ENCODE measurements at places on chromosomes 11 and 22.

DNA sequence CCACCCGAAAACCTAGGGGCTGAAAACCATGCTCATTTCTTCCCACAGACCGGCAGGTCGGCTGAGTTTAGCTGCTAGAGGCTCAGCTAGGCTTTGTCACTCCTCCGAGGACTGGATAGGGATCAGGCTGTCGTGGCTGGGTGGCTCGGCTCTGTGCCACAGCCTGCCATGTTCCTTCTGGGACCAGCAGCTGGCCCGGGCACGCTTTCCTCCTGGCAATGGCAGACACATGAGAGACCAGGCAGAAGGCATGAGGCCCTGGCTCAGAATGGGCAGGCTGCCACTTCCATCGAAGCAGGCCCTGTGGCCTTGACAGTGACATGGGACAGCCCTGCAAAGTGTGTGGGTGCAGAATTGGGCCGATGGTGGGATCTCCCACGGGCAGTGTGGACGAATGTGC, 20.9 kb downstream of the PARVG start:
- DNase-seq = no peak

DNA sequence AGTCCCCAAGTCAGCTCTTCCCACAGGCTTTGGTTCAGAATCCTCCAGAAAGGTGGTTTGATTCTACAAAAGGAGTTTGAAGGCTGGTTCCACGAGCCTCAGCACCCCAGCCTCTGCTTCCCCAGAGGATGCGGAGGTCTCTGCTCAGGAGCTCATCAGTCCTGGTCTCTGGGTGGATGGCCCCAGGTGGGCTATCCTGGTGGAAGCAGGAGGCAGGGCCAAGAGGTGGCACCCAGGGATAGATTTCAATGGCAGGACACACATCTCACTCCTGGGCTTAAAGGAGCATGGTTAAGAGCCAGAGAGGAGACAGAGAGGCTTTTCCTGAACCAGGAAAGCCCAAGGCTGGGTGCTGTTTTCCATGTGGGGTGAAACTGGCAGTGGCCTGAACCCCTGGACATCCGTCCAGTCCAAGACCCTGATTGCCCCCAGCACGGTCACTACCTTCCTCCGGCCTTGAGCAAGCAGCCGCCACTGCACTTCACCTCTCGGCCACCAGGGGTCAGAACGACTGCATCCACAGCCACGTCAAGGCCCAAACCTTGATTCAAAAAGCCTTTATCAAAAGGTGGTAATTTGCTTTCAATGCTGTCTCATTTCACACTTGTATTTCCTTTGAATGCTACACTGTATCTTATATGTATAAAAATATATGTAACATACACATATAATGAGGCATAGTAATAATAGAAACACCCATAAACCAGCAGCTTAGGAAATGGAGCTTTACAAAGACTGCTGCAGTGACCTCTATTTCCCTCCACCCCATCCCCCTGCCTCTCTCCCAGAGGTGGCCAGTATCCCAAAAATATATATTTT, 19.3 kb upstream of the FXYD2 start:
- DNase-seq = peak; percentile 39

- DNase-seq = no peak
Measured at GRCh38 chr11:67996622-67997474, 7.0 kb downstream of the UNC93B1 start.

DNA sequence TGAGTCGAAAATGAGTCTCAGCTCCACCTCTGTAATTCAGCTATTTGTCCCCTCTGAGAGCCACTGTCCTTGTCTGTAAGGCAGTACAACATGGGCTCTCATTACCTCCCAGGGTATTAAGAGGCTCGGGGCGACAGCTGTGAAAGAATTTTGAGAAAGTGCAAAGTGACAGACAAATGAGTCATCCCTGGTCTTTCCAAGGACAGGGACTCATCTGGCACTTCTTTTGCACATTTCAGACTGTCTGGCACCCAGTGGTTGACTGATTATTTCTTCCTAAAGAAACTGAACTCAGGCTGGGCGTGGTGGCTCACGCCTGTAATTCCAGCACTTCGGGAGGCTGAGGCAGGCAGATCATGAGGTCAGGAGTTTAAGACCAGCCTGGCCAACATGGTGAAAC, 62.1 kb upstream of the ARFGAP3 start:
- DNase-seq = peak; percentile 70

GRCh38 chr11:6862961-6863360, at the start of gene OR10A2:
Gene OR10A2 (plus strand): TSS chr11:6863057. CDS start chr11:6869755, 6,698 bp downstream.
- no peak for DNase-seq

- no peak for DNase-seq
Measured at GRCh38 chr11:67646535-67647336, 3.8 kb downstream of the ACY3 start.

DNA sequence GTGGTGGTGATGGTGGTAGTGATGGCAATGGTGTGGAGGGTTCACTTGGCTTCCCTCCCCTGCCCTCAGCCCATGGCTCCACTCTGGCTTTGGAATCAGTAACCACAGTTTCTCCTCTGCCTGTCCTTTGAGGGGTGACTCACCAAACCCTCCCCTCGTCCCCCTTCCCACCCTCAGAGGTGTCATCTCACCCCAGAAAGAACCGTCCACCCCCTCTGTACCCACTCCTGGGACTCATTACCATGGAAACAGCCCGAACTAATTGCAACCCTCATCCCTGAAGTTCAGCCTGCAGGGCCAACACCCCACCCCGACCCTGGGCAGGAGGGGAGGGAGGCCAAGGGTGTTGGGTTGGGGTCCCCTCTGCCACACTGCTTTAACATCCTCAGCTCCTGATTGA, 26.6 kb downstream of the PHLDB1 start:
- no peak for DNase-seq

DNA sequence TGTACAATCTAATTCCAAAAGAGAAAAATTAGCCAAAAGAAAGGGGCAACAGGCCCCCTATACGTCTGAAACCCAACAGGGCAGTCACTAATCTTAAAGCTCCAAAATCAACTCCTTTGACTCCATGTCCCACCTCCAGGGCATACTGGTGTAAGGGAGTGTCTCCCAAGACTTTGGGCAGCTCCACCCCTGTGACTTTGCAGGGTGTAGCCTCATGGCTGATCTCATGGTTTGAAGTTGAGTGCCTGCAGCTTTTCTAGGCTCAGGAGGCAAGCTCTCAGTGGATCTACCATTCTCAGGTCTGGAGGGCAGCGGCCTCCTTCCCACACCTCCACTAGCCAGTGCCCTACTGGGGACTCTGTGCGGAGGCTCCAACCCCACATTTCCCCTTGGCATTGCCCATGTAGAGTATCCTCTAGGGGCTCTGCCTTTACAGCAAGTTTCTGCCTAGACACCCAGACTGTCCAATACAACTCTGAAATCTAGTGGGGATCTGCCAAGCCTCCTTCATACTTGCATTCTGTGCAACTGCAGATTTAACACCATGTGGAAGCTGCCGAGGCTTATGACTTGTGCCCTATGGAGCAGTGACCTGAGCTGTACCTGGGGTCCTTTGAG, 94.5 kb downstream of the TRIM29 start:
- no peak for DNase-seq

GRCh38 chr11:119316016-119316728, 758 bp downstream of the MCAM start:
- peak; percentile 56 for DNase-seq
